AG10803 (cell line): ENCODE measurements at places on chromosomes 11 and 22.
A peak's percentile ranks its signal among the peaks of the same experiment; 100 is the strongest.

- DNase-seq, result no peak
These were observed 32.9 kb upstream of the EED start for GRCh38 chr11:86211619-86212018.

DNA sequence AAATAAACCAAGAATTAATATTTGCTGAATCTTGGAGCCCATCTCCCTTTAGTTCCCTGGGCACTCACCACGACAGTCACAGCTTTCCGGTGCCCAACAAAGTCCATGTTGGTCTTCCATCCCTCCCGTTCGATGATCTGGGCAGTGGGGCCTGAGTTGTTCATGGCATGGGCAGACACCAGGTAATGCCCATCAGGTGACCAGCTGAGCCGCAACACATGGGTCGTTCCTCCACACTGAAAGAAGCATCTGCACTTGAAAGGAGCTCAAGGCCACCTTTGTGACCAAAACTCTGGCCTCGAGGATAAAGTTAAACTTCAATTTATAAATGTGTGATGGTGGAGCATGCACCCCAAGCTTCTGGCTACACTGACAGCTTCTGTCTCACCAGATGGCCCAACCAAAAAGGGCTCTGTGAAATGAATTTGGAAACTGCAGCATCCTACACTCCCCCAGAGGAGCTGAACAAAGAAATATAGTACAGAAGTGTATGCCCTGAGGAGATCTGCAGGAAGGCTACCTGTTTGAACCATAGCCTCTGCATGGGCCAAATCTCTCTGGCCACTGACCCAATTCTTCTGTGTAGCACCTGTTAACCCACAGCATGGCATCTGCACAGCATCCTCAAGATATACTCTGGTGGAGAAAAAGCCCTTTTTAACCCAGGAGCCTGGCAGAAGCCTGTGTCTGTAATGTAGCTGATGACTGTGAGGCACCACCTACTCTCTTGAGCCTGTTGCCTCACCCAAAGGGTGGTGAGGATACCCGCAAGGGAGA is 37.1 kb downstream of the HIRA start:
- no peak for DNase-seq

GRCh38 chr11:73660497-73661034 is 14.2 kb downstream of the PLEKHB1 start:
- no peak for DNase-seq

GRCh38 chr11:123525511-123525918 is 95.4 kb downstream of the GRAMD1B start:
- peak; percentile 10 for DNase-seq

DNA sequence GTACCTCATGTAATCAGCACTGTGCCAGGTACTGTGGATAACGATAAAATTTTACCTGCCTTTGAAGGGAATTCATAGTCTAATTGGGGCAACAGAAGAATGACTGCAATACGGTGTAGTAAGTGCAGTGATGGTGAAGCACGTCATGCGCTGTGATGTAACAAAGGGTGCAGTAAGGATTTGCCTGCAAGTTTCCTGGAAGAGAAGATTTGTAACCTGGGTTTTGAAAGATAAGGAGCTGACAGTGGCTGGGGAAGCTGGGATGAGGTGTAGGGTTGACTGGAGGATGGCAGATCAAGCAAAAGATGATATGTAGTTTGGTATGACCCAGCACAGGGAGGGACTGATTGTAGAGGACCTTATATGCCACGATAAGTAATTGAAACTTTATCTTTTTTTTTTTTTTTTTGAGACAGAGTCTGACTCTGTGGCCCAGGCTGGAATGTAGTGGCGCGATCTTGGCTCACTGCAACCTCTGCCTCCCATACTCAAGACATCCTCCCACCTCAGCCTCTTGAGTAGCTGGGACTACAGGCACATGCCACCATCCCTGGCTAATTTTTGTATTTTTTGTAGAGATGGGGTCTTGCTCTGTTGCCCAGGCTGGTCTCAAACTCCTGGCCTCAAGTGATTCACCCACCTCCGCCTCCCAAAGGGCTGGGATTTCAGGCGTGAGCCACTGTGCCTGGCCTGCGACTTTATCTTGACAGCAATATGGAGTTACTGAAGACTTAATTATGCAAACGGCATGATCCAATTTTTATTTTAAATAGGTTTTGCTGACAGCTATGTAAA is 11.3 kb downstream of the SDHD start:
- DNase-seq, result no peak

GRCh38 chr11:121446752-121447156 is 5.4 kb upstream of the SORL1 start:
- DNase-seq, result peak; percentile 6

- DNase-seq, result peak; percentile 66
These were observed 29.5 kb upstream of the CCDC34 start for GRCh38 chr11:27392278-27393114.

- no peak for DNase-seq
These were observed 390.8 kb downstream of the SHANK2 start for GRCh38 chr11:70861559-70861958.

GRCh38 chr11:46202149-46202548 is 75.3 kb upstream of the CREB3L1 start:
- no peak for DNase-seq

- peak; percentile 10 for DNase-seq
These were observed 95.9 kb upstream of the FGF3 start for GRCh38 chr11:69915151-69915500.

GRCh38 chr11:48088682-48089050 is 108.3 kb downstream of the PTPRJ start:
- DNase-seq, result no peak

GRCh38 chr22:48333323-48333763 is 1494.3 kb downstream of the BRD1 start:
- no peak for DNase-seq

- DNase-seq, result no peak
These were observed 116.2 kb downstream of the ETS1 start for GRCh38 chr11:128471138-128471661.

DNA sequence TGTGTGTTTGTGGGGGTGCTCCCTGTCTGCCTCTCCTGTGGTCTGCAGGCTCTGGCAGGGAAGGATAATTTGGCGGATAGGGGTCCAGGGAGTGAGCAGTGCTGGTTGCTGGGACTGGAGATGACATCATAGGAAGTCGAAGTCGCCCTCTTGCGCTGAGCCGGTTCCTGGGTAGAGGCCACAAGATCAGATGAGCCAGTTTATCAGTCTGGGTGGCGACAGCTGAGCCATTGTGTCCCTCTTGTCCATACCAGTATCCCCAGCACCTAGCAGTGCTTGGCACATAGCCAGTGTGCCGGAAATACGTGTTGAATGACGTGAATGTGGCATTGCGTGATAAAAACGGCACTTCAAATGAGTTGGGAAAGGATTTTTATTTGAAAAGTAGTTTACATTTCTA is 9.8 kb downstream of the APOL5 start:
- DNase-seq, result no peak
